ENCODE measurements at places on chromosomes 6 and 20.
A peak's percentile ranks its signal among the peaks of the same experiment; 100 is the strongest.

- no peak for DNase-seq
Measured at GRCh38 chr6:63640062-63640461, 4.5 kb downstream of the PHF3 start.

DNA sequence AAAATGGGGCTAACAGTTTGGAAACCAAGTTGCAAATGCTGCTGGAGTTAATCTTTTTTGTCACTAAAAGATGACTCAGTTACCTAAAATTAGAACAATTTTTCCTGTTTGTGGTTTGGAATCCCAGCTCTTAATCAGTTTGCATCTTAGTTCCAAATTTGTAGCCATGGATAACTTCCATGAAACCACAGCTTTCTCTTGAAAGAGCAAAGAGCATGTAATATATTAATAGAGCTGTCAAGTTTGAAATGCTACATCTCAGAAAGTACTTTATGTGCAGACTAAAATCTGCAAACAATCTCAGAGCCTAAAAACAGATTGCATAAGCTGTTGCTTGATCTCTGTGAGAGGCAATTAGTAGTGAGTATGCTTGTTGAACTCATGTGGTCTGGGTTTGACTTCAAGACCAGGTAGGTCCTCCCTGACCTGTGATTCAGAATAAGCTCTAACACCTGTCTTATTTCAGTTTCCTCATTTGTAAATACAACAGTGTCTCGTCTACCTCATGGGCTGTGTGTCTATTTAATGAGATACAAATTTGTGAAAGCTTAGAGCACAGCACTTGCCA is 23.5 kb downstream of the DHX35 start:
- DNase-seq, result no peak

DNA sequence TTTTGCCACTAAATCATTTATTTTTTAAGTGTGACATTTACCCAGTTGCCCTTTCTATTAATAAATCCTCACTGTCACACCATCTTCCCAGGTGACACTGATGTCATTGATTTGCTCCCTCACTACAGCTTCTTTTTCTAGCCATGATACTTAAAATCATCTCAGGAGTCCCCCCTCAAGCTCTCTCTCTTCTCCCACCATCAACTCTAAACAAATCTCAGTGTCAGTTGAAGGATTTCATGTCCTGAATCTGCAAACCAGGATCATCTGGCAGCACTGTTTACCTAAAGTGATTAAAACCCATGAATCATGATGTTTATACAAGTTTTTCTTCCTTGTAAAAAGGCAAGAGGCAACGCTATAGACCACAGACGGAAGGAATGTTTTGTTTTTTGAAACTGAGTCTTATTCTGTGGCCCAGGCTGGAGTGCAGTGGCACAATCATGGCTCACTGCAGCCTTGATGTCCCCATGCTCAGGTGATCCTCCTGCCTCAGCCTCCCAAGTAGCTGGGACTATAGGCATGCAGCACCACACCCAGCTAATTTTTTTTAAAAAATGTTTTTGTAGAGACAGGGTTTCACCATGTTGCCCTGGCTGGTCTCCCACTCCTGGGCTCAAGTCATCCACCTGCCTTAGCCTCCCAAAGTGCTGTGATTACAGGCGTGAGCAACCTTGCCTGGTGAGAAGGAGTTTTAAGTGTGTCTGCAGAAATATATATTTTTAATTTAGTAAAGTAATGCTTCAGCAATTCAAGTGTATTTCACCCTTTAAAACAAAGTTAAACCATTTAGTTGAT is 30.1 kb upstream of the SH3BGRL2 start:
- no peak for DNase-seq

GRCh38 chr6:10557913-10558312 is 36.8 kb downstream of the GCNT2 start:
- DNase-seq, result no peak

DNA sequence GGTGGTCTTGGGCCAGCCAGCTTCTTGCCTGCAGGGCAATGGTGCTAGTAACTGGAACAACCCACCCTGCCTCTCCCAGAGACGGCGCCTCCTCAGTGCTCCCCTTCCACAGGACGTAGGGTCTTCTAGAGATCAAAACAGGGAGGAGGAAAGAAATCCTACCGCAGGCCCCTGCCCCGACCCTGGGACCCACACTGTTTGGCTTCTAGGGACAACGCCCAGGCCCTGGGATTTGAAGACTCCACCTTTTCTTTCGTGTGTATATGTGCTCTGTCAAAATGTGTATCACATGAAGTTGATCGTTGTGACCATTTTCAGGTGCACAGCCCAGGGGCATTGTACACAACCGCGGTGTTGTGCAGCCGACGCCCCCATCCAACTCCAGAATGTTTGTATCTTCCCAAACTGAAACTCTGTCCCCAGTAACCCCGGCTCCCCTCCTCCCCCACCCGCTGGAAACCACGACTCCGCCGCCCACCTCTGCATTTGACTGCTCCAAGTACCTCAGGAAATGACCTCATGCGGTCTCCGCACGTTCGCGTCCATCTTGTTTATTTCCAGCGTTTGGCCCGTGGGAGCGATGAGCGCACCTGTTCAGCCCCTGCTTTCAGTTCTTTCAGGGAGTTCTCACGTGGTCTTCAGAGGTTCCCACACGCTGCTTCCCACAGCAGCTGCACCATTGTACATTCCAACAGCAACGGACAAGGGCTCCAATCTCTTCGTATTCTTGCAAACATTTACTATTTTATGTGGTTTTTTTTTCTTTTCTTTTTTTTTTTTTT is 3.4 kb upstream of the BHLHE23 start:
- DNase-seq, result peak; percentile 84

- no peak for DNase-seq
Measured at GRCh38 chr20:37864298-37864697, 38.6 kb upstream of the VSTM2L start.

- DNase-seq, result peak; percentile 58
Measured at GRCh38 chr6:33851959-33852358, 48.2 kb upstream of the MLN start.

GRCh38 chr6:54900666-54901065 is 54.1 kb downstream of the FAM83B start:
- no peak for DNase-seq

DNA sequence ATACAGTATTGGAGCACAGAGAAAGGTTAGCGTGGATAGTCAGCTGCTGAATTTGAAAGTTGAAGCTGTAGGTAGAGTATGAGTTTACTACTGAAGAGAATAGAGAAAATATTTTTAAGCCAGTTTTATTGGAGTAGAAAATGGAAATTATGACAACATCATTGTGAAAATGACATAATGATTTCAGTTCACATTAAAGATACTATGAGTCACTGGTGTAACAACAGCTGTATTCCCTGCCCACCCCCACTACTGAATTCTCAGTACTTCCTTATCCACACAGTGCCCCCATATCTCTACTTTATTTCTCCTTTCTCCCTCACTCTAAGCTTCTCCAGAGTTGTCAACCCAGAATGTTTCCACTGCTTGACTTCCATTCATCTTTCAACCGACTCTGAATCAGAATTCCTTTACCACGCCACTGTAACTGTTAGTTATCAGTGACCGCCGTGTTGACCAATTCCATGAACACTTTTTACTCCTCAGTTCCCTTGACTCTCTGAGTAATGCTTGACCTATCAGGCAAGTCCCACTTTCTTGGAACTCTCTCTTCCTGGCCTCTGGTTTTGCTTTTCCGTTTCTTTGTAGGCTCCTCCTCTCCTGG is 139.6 kb downstream of the AIG1 start:
- DNase-seq, result no peak

DNA sequence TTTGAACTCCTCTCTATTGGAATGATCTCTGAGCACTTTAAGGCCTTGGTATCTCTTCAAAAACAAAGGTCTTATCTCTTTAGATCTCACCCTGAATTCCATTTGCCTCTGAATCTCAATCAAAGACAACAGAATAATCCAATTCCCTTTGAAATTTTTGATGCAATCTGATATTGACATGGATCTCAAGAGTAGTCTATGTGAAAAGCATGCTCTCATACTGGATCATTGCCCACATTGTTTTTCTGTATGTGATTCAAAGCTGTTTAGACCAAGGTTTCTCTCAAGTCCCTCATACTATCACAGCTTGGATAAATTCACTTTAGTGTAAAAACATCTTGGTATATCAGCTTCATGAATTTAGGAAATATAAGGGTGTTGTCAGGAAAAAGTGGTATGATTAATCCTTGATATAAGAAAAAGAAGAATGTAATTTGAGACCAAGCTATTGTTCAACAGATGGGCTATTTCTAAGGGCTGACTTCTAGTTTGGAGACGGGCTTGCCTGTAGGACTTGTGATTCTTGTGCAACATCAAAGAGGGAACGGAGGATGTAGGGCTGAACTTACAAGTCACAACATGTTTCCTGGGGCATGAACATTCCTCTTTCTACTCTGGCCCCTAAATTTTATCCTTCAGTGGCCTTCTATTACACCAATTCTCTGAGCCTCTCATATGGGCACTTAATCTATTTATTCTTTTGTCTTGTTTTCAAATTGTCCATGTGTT is 77.9 kb upstream of the CITED2 start:
- no peak for DNase-seq

DNA sequence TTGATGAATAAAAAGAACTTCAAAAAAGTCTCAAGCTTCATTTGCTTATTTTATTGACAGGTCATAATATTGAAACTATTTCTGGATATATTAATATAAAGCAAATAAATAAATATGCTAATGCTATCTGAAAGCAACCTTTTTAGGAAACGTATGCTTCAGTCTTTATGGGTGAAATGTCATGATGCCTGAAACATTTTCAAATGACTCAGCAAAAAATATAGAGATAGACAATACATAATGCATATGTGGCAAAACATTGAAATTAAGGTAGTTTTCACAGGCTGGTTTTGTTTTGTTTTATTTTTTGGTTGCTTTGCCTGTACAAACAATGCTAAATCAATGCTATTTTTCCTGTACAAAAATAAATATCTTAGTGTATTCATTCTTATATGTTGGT is 194.4 kb upstream of the PLCB4 start:
- peak; percentile 4 for DNase-seq

GRCh38 chr6:36657942-36658544 is 20.5 kb upstream of the CDKN1A start:
- no peak for DNase-seq

DNA sequence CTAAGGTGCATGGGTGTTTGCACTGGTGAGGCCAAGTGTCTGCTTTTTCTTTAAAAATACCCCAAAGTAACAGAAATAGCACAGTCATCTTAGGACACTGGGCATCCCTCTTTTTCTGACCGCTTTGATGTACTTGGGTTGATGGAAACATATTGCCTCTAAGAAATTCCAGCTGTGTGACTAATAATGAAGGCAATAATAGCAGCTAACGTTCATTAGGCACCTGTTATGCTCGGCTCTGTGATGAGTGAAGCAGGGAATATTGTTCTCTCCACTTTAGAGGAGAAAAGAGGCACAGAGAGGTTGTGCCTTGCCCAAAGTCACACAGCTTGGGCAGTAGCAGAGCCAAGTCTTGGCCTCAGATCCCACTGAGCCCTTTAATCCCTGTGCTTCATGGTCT is 100.7 kb downstream of the F13A1 start:
- DNase-seq, result no peak

GRCh38 chr20:45211569-45212474 is 5.0 kb downstream of the SEMG1 start:
- no peak for DNase-seq

DNA sequence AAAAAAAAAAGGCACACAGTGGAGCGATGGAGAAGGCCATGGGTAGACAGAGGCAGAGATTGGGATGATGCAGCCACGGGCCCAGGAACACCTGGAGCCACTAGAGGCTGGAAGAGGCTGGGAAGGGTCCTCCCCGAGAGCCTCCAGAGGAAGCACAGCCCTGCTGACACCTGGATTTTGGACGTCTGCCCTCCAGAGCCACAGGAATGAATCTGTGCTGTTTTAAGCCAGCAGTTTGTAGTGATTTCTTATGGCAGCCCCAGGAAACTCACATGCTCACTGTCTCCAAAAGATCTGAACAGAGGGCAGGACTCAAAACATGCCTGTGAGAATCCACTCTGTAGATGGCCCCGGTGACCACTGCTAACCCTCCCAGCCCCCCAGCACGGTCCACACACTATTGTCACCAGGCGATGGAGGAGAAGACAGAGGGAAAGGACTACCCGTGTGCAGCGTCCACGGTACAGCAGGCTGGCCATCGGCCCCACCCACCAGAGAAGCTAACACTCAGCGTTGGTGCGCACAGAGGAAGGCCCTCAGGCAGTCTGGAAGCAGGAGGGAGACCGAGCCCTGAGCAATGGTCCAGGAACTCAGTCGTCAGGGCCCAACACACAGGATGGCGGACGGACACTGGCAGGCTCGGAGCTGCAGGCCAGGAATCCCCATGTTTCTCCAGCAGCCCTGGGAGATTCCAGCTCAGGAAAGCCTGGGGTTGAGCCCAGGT is 99.7 kb downstream of the BMP7 start:
- DNase-seq, result no peak

- DNase-seq, result peak; percentile 71
Measured at GRCh38 chr6:13427801-13428582, 59.4 kb downstream of the GFOD1 start.

- no peak for DNase-seq
Measured at GRCh38 chr6:153130515-153131036, 506 bp downstream of the RGS17 start.

DNA sequence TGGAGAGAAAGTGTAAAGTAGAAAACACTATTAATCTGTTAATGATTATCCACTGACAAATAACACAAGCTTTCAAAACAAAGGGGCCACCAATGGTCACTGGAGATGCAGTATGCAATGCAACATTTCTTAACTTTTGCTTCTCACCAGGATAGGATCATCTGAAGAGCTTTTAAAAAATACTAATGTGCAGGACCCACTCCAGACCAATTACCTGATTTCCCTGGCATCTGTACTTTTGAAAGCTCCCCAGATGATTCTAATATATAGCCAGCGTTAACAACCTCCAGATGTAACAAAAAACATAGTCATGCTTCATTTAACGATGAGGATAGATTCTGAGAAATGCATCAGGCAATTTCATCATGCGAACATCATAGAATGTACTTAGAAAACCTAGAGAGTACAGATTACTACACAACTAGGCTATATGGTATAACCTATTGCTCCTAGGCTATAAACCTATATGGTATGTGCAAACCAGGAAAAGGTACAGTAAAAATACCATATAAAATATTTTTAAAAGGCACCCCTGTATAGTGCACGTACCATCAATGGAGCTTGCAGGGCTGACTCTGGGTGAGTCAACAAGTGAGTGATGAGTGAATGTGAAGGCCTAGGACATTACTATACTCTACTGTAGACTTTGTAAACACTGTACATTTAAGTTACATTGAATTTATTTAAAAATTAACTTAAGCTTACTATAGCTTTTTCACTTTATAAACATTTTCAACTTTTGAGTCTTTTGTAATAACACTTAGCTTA is 69.2 kb downstream of the ATG5 start:
- DNase-seq, result no peak

- DNase-seq, result peak; percentile 62
Measured at GRCh38 chr20:47677635-47678453, 107.4 kb downstream of the SULF2 start.

- DNase-seq, result no peak
Measured at GRCh38 chr6:119484598-119484997, 135.0 kb upstream of the MAN1A1 start.

- DNase-seq, result no peak
Measured at GRCh38 chr6:136188486-136188885, 61.6 kb downstream of the MTFR2 start.

GRCh38 chr6:56663344-56663743 is 20.7 kb upstream of the DST start:
- no peak for DNase-seq

GRCh38 chr6:128410584-128410983 is 109.8 kb downstream of the PTPRK start:
- DNase-seq, result no peak

Measured in hematopoietic multipotent progenitor cell (in vitro differentiated cells).